CD4-positive, alpha-beta T cell treated with Interleukin-2 at 100 ng/mL for 4 hours (primary cell): ENCODE measurements at places on chromosomes 3 and 15.

- DNase-seq = no peak
These were observed 40.3 kb upstream of the PTPRG start for GRCh38 chr3:61520966-61521628.

GRCh38 chr3:13301286-13301987 is 118.7 kb downstream of the NUP210 start:
- DNase-seq = no peak

DNA sequence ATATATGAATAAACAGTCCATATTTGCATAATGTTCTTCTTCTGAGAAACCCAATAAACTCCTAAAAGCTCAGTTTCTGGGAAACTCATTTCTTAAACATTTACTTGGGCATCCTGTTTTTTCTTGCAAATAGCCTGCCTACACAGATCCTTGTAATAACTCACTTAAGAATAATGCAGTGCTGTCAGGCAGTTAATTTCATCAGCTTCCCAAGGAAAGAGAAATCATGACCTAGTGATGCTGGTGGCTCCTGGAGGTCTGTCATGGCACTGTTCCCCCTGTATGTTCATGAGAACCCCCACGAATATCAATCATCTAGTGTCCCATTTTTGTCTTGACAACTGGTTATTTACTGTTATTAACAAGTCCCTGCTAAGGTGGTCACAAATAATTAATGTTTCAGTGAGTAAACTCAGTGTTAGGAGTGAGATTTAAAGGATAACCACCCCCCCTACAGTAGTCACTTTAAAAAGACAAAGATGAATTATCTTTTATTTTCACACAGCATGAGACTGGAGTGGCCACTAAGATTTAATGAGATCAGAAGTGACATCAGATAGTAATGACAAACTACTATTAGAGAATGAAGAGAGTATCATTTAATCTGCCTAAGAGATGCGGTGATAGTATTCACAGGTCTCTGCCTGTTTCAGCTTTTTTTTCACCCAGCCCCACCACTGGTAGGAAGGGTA is 279.5 kb upstream of the NECTIN3 start:
- no peak for DNase-seq

- DNase-seq = no peak
These were observed 40.5 kb downstream of the IGF2BP2 start for GRCh38 chr3:185784317-185784716.

- DNase-seq = no peak
These were observed 29.5 kb upstream of the TSEN2 start for GRCh38 chr3:12454816-12455121.
